ENCODE measurements at places on chromosomes 5 and 9.

DNA sequence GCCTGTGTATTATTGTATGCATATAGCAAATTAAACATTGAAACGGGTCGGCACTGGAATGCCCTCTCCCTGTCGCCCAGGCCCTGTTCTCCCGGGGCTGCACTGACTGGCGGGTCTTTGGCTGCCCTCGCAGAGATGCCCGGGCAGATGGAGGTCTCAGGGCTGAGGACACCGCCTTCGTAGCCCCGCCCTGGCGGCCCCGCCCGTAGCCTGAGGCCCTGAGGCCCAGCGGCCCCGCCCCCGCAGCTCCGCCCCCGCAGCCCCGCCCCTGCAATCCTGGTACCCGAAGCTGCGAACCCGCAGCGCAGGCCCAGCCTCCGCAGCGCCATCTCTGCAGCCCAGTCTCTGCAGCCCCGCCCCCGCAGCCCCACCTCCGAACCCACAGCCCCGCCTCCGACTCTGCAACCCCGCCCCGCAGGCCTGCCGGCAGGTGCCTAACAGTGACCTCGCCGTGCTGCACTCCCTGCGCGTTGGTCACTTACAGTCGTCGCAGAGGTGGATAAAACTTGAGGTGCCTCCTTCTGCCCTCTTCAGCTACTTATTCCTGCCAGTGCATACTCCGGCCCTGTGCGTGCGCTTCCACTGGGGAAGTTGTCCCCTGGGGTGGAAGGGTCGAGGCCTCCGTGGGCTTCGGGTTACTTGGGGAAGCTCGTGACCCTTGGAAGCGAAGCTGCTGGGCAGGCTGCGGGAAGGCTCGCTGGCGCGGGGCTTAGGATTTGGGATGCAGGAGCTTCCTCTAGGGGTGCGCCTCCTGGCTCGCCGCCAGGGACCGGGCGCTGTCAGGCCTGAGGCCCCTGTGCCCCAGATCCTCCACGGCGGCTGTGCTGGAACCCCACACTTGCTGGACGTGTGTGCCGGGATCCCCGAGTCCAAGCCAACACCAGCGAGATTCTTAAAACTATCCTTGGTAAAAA lies 72.3 kb downstream of the ICE1 start:
- H3K27ac ChIP-seq, result no peak overlapping the region
- peaks cover 13% of the 10 kb centered on the region for H3K4me1 ChIP-seq
- peaks cover under 1% of the 10 kb centered on the region for H3K36me3 ChIP-seq
- no peak overlapping the region for H3K4me3 ChIP-seq

GRCh38 chr9:75990576-75991304 lies 100.3 kb downstream of the PCSK5 start:
- H3K27me3 ChIP-seq, result no peaks in the 10 kb centered on the region
- H3K4me1 ChIP-seq, result peaks cover 46% of the 10 kb centered on the region
- H3K4me3 ChIP-seq, result no peak overlapping the region

GRCh38 chr5:132655821-132656773 lies 1.9 kb upstream of the IL13 start:
- DNase-seq, result peak; percentile 59
- peaks cover 23% of the 10 kb centered on the region for H3K4me1 ChIP-seq
- H3K27me3 ChIP-seq, result peaks cover 34% of the 10 kb centered on the region
- H3K4me3 ChIP-seq, result peak overlapping the region; percentile 33

DNA sequence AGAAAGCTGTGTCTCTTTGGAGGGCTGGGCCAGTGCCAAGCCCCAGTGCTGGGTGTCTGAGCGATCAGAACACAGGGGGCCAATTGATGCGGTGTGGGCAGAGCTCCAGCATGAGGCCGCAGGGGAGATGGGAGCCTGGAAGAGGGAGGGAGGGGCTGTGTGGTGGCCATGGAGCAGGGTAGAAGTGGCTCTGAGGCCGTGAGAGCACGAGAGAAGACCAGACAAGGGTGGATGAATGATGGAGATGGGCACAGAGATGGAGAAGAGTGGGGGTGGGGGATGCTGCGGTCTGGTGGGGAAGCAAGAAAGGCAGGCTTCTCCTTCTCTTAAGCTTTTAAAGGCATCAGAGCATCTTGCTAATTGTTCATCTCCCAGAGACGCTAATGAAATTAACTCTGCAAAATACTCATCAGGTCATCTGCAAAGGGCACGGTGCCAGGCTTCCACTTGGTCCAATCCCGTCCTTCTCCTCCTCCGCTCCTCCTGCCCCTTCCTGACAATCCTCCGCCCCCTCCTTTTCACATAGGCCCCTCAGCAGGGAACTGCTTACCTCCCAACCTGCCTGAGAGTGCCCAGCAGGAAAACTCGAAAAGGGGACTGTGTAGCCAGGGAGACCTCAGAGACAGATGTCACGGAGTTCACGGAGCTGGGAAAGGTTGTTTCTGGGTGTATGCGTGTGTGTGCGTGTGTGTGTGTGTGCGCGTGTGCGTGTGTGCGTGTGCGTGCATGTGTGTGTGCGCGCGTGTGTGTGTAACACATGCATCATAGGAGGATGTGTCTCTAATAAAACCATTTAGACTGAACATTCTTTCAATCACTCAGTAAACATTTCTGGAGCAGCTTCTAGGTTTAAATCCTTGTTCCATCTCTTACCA lies 7.1 kb upstream of the UNC5A start:
- no peaks in the 10 kb centered on the region for H3K4me1 ChIP-seq
- no peak for DNase-seq
- peaks cover 29% of the 10 kb centered on the region for H3K27me3 ChIP-seq
- H3K4me3 ChIP-seq, result no peak overlapping the region
- no peak overlapping the region for H3K27ac ChIP-seq

DNA sequence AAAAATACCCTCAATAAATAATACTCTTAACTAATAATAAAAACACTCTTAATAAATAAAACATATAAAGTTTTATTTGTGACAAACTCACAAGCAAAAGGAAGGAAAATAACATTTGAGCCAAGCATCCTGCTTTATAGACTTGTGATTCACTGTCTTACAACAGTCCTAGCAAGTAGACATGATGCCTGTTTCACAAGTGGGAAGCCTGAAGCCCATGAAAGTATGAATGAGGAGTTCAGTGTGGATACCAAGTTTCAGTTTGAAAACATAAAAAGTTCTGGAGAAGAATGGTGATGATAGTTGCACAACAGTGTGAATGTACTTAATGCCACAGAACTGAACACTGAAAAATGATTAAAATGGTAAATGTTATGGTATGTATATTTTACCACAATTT lies 10.9 kb downstream of the HABP4 start:
- no peak for DNase-seq
- no peak overlapping the region for H3K27ac ChIP-seq
- peaks cover 14% of the 10 kb centered on the region for H3K36me3 ChIP-seq

GRCh38 chr9:109894473-109894872 lies 114.5 kb downstream of the PALM2AKAP2 start:
- no peak overlapping the region for H3K4me3 ChIP-seq
- no peaks in the 10 kb centered on the region for H3K36me3 ChIP-seq
- peaks cover 6% of the 10 kb centered on the region for H3K27me3 ChIP-seq
- H3K27ac ChIP-seq, result peak overlapping the region; percentile 87

Data from activated CD4-positive, alpha-beta T cell treated with anti-CD3 and anti-CD28 coated beads for 36 hours (primary cell).